ENCODE measurements at places on chromosomes 4 and X.
A peak's percentile ranks its signal among the peaks of the same experiment; 100 is the strongest.

DNA sequence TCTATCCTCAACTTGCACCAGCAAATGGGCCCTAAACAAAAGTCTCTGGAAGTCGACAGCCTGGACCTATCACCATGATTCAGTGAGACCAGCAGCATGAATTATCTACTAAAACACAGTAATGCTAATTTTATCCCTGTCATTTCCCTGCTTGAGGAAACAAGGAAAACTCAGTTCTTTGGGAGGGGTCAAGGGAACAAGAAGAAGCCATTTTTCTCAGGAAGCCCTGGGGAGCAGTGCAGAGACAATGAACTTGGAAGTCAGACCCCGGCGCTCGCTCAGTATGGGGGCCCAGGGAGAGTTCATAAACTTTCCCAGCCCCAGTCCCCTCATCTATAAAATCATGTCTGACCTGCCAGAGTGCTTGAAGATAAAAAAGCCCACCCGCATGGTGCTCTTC lies 50.4 kb downstream of the DCTD start:
- DNase-seq, result no peak

DNA sequence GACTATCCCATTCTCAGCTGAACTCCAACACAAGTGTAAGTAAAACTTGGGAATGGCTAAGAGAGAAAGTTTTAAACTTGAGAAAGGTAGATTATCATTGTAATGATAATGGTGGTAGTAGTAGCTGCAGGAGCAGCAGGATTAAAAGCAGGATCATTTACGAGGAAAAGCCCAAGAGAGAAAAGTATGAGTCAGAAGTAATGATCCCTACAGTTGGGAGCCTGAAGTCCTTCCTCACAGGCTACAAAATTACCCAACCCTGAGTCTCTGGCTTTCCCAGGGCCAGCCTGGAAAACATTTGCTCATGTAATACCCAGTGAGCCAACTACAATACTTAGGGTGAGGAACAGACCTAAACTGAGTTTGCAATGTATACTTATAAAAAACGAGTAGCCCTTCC lies 4.4 kb upstream of the PRDM8 start:
- no peak for DNase-seq

- DNase-seq, result no peak
These were observed 11.2 kb upstream of the YIPF7 start for GRCh38 chr4:44662623-44663005.

DNA sequence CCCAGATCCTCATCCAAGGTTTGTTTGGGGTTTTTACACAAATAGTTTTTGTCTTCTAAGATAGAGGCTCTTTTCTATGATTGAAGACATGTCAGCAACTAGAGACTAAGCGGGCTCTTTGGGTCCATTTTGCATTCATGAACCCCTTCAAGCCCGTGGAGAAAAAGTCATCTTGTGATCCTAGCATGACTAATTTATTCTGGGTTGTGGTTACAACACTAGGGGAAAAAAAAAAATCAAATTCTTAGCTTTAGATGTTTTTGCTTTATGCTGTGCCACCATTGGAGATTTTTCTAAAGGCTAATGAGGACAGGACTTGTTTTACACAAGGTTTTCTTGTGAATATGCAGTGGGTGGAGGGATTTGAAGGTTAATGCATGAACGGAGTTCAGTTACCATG lies 440.0 kb downstream of the PCDH7 start:
- no peak for DNase-seq

GRCh38 chrX:79368441-79368840 lies 1.3 kb upstream of the ITM2A start:
- no peak for DNase-seq

- DNase-seq, result no peak
These were observed 493.7 kb downstream of the MAGEE1 start for GRCh38 chrX:76921176-76921575.

GRCh38 chrX:137032341-137032694 lies 1.5 kb downstream of the GPR101 start:
- DNase-seq, result no peak

DNA sequence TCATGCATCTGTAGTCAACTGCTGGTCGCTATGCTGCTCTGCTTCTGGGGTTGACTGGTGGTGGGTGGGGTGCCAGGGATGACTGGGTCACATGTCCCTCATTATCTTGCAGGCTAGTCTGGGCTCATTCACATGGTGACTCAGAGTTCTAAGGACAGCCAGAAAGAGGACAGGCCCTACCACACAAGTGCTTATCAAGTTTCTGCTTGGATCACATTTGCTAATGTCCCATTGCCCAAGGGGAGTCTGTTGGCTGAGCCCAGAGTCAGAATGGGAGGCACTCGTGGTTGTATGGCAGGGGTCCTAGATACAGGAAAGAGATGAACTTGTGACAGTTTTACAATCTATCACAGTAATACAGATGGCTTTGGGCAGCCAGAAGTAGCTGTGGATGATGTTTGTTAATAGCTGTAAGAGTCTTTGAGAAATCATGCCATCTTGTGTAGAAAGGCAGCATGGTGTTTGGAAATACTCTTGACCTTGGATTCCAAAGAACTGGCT lies 221.3 kb downstream of the GPAT3 start:
- DNase-seq, result no peak

- DNase-seq, result no peak
These were observed 98.5 kb upstream of the INPP4B start for GRCh38 chr4:142944565-142944964.

- DNase-seq, result no peak
These were observed 210.8 kb downstream of the MGST2 start for GRCh38 chr4:139876337-139876941.

DNA sequence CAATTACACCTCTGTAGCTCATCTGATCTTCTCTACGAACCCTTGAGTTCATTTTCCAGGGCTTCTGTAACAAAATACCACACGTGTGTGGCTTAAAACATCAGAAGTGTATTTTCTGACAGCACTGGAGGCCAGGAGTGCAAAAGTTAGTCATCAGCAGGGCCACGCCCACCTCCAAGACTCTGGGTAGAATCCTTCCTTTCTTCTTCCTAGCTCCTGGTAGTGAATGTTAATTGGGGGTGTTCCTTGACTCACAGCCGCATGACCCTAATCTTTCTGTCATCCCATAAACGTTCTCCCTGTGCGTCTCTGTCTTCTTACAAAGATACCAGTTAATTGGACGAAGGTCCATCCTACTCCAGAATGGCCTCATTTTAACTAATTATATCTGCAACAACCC lies 115.0 kb downstream of the TRIML1 start:
- no peak for DNase-seq

DNA sequence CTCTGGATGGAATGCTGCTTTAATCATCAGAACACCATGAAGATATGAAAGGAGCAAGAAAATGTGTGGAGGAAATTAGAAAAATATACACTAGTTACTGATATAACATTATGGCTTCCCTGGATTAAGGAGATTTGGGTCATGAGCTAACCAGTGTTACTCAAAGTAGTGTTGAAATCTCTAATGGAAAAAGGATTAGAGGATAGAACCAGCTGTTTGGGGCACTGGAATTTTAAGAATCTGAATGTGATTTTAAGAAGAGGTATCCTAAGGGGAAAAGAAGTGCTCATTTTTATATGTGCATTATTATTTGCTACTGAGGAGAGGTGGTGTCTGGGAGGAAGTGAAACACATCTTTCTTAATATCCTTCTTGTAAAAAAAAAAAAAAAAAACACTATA lies 164.1 kb upstream of the PPARGC1A start:
- DNase-seq, result no peak

- DNase-seq, result no peak
These were observed 83.2 kb upstream of the SCML1 start for GRCh38 chrX:17654116-17654515.

- no peak for DNase-seq
These were observed 35.5 kb downstream of the TBC1D9 start for GRCh38 chr4:140720387-140721304.

GRCh38 chr4:88792821-88793220 lies 95.2 kb upstream of the NAP1L5 start:
- no peak for DNase-seq

GRCh38 chrX:9033989-9034388 lies at the start of gene FAM9B:
TSS of gene FAM9B (minus strand) at chrX:9034127. CDS start at chrX:9032986, 1,141 bp downstream.
- no peak for DNase-seq

DNA sequence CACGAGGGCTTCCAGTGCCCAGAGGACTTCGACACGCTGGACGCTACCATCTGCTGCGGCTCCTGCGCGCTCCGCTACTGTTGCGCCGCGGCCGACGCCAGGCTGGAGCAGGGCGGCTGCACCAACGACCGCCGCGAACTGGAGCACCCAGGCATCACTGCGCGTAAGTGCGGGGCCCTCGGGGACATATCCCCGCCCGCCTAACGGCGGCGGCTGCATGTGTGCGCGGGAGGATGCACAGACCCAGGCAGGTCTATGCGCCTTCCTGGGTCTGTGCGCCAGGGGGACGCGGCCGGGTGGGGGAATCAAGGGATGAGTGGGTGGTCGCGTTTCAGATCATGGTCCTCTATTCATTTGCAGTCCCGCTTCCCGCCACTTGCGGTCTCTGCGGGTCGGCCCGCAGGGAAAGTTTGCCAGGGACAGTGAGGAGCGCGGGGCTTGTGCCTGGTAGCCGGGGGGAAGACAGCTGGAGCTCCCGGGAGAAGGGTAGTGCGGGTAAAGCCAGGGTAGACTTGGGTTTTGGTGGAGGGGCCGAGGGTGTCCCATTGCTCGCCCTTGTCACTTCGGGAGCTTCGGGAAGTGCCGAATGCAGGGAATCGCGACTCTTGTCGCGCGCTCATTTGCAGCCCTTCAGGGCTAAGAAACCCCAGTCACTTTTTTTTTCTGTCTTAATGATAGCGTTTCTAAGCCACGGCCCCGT lies 1.0 kb downstream of the SHISA3 start:
- DNase-seq, result no peak

DNA sequence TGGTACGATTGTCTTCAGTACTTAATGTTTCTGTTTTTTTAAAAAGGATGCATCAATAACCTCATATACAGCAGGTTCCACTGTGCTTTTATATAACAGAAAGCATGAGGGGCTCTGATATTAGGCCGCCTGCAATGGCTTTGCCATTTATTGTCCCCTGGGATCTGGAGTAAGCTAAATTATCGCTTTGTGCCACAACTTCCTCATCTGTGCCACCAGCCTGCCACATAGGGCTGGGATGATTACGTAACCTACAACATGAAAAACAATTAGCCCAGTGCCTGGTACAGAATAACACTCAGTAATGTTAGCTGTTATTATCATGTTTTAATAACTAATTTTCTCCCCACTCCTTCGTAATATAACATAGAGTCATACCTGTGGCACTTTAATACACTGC lies 65.5 kb upstream of the TRIM2 start:
- DNase-seq, result no peak

GRCh38 chrX:154436374-154436982 lies 476 bp upstream of the GDI1 start:
- DNase-seq, result no peak

GRCh38 chr4:90280954-90281353 lies 153.8 kb downstream of the CCSER1 start:
- DNase-seq, result no peak

GRCh38 chrX:106039920-106040319 lies 1.4 kb upstream of the SERPINA7 start:
- no peak for DNase-seq

DNA sequence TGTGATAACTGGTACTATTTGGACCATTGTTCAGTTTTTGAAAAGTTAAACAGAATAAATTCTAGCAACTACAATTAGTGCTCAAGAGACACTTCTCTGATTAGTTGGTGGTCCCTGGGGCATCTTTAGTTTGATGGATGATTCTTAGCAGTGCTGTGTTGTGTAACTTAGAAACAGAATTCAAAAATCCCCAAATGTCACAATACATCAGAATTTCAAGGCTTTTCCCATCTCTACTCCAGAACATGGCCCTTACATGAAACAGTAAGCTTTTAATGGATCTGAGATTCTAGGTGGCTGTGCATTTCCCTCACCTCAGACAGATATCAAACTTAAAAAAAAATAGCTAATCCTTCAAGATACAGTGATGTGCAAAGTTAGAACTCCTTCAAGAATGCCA lies 104.4 kb upstream of the CXCL13 start:
- DNase-seq, result no peak

DNA sequence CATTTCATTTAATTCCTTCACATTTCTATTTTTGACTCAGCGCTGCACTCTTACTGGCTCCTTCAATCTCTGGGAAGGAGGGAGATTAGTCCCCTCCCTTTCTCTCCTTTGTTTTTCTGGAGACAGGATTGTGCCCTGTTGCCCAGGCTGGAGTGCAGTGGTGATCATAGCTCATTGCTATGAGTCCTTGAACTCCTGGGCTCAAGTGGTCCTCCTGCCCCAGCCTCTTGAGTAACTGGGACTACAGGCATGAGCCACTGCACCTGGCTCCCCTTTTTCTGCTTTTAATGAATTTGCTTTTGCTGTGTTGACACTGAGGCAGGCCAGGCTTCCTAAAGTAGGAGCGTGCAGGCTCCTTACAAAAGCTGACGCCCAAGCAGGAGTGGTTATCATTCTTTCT lies 10.5 kb downstream of the TBC1D14 start:
- DNase-seq, result no peak

- DNase-seq, result peak; percentile 86
These were observed 11.0 kb downstream of the PKD2 start for GRCh38 chr4:88018466-88018865.

DNA sequence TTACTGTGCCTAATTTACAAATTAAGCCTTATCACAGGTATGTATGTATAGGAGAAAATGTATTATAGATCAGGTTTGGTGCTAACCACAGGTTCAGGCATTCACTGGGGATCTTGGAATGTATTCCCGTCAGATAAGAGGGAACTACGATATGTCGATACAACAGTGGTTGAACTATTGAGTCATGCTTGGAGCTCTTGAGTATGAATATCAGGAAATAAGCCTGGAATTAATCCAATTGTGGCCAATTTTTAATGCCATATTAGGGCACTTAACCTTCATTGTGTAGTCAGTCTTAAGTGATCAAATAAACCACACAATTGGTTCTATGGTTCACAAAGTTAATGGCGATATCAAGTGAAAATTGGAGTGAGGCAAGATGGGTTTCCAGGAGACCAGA lies 556.5 kb downstream of the IL1RAPL1 start:
- DNase-seq, result no peak

- DNase-seq, result peak; percentile 53
These were observed 41.2 kb downstream of the LONRF3 start for GRCh38 chrX:119015407-119016237.

DNA sequence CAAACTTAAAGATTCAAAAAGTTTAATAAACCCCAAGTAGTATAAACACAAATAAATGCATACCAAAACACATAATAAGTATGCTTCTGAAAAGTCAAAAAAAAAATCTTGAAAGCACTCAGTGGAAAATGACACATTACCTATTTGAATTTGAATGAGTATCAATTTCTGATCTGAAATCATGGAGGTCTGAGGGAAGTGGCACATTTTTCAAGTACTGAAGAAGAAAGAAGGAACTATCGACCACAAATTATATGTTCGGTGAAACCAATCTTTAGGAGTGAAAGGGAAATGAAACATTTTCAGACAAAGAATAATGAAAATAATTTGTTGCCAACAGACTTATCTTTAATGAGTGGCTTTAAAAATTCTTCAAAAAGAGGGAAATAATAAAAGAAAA lies 12.1 kb upstream of the F9 start:
- DNase-seq, result no peak
